ENCODE measurements at places on chromosomes 4 and X. TPM values are rescaled to one million over a fixed set of nuclear protein-coding genes. Genes with fewer than 3 reads are reported as not detected.
A peak's percentile ranks its signal among the peaks of the same experiment; 100 is the strongest.

Gene DGAT2L6
- not detected for polyA plus RNA-seq

Gene L1CAM
- polyA plus RNA-seq = 11.7 TPM

Gene PNMA5
- not detected for polyA plus RNA-seq

Gene GABRG1
- 0.01 TPM for polyA plus RNA-seq

Gene ATP10D
- polyA plus RNA-seq = 17.1 TPM

Gene SHOX
- polyA plus RNA-seq = 1.4 TPM

DNA sequence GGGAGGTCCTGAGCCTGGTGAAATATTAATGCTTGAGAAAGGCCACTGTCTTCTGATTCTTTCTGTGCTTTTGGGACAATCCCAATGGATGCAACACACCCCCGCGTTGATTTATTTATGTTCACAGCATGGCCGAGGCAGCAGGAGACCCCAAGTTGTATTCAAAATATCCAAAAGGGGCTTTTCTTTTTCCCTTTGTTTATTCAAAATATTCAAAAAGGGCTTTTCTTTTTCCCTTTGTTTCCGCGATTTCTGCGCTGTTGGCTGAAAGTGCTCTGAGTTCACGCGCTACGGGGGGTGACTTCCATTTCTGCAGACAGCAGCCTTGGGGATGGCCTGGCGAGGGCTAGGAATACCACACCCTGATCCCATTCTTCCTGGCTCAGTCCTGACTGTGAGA lies 59.5 kb upstream of the PPP2R3B start:
- no peak for DNase-seq

Gene DDIT4L
- 10.6 TPM for polyA plus RNA-seq

Gene TLL1
- polyA plus RNA-seq = not detected

Gene GPC3
- polyA plus RNA-seq = 737 TPM

Gene ADRA2C
- polyA plus RNA-seq = 2.0 TPM

DNA sequence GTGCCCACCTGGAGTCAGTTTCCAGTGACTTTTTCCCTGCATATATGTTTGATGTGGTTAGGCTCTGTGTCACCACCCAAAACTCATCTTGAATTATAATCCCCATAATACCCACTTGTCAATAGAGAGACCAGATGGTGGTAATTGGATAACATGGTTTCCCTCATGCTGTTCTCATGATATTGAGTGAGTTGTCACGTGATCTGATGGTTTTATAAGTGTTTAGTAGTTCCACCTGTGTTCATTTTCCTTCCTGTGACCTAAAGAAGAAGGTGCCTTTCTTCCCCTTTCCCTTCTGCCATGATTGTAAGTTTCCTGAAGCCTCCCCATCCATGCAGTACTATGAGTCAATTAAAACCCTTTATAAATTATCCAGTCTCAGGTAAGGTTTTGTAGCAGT lies 740.9 kb downstream of the ARAP2 start:
- no peak for DNase-seq

- DNase-seq = no peak
Measured at GRCh38 chrX:40157228-40158035, 59.7 kb upstream of the BCOR start.

GRCh38 chr4:126957556-126957955 lies 675.2 kb upstream of the INTU start:
- DNase-seq = no peak

Gene AR
- 6.9 TPM for polyA plus RNA-seq

DNA sequence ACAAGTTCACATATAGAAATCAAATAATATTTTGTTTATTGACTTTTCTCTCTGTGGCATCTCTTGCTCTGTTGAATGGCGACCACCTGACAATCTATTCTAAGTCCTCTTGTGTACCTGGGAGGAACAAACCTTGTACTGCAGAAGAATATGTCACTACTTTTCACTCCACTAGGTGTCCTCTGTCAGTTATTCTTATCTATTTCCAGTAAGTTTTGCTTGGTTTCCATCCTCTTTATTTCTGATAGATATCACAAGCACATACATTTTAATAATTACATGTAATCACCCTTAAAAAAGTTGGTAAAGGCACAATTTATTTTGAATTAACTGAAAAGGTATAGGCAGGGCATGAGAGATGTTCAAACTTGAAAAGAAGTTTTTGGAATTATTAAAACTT lies 238.4 kb downstream of the SNCA start:
- no peak for DNase-seq

DNA sequence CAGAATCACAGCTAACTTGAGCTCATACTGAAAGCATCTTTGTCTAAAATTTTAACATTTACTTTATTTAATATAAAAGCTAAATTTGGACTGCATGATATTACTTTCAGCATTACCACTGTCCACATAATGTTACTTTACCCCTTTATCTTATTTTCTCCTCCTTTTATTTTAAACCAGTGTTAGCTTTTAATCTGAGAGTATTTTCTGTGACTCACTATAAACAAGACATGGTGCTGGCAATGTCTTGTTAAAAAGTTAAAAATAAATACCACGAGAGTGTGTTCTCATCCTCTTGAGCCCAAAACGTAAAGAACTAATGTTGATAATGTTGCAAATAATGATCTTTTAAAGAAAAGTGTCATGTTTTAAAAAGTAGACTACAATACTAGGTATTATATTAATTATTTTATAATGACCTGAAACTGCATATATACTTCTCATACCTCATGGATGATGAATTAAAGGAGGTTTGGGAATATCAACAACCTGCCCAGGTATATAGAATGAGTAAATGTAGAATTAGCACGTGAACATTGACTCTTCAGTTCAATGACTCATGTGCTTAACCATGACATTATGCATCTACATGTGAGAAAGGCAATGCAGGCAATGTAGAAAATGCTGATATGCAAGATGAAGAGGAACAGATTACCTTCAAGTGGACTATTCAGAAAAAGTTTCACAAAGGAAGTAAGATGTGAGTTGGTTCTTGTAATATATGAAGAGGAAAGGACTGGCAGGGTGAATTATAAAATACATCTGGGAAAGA lies 454.1 kb upstream of the ADGRL3 start:
- no peak for DNase-seq

Gene MTTP
- polyA plus RNA-seq = 1.1 TPM

Gene FOXR2
- polyA plus RNA-seq = not detected

DNA sequence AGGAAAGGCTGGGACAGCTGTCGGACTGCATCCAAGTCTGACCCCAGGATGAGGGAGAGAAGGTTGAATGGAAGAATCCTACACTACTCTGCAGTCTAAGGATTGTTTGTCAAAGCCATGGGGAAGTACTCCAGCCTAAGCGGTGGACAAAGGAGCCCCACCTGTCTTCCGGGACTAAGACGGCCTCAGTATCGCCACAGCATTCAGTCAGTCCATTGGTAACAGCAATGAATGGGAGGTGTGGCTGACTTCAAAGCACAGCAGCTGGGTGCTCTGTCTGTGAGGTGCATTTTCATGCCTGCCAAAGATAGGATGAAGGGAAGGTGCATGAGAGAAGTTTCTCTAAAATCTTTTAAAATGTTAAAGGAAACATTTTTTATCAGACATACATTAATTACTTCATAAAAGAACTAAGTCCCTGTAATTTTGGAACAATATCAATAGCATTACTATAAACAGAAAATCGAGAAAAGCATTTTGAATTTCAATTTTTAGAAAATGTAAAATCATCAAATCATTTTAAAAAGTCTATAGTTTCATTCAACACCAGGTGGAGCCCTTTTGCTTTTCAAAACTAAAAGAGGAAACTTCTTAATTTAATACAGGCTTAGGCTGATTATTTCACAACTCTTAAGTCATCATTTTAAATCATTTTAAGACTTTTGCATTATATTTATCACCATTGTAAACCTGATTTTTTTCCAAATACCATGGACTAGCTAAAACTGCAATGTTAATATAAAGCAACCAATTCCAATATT lies 27.6 kb upstream of the INTU start:
- peak; percentile 15 for DNase-seq

DNA sequence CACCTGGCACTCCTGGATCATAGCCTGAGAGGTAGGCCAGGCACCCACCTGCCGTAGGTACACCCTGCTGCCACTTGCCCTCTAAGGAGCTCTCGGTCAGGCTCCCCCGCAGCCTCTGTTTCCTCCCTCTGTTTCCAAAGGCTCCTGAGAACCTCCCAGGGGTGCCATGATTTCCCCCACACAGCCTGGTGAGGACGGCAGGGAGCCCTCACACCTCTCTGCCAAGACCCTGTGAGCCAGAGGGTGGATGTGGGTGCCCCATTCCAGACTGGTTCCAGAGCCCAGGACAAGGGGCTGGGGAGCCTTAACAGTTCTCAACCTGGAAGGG lies 1.6 kb upstream of the ABLIM2 start:
- DNase-seq = no peak

Gene CSAG1
- polyA plus RNA-seq = not detected

DNA sequence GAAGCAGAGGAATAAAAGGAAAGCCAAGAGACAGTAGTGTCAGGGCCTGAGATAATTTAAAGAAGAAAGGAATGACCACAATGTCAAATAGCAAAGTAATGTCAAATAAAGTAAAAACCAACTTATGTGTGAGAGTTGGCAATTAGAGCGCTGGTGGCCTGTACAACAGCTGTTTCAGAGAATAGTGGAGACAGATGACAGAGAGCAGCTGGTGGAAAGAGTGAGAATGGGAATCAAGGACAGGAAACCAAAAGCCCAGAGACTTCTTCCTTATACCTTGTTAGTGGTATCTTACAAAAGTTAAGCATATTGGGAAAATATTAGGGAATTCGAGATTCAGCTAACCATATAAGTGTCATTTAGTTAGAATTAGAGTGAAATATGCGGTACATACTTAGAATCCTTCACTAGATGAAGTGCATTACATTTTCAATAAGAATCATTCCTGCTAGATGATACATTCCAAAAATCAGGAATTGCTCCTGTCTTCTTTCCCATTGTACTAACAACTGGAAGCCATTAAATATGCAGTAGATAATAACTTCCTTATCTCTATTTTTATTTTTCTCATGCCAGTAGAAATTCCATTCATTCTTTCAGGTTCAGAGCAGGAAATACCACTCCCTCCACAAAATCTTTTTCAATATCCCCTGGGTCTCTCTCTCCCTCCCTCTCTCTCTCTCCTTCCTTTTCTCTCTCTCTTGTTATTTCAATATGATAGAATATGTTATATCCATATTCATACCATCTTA lies 525.4 kb downstream of the CENPC start:
- DNase-seq = peak; percentile 11

DNA sequence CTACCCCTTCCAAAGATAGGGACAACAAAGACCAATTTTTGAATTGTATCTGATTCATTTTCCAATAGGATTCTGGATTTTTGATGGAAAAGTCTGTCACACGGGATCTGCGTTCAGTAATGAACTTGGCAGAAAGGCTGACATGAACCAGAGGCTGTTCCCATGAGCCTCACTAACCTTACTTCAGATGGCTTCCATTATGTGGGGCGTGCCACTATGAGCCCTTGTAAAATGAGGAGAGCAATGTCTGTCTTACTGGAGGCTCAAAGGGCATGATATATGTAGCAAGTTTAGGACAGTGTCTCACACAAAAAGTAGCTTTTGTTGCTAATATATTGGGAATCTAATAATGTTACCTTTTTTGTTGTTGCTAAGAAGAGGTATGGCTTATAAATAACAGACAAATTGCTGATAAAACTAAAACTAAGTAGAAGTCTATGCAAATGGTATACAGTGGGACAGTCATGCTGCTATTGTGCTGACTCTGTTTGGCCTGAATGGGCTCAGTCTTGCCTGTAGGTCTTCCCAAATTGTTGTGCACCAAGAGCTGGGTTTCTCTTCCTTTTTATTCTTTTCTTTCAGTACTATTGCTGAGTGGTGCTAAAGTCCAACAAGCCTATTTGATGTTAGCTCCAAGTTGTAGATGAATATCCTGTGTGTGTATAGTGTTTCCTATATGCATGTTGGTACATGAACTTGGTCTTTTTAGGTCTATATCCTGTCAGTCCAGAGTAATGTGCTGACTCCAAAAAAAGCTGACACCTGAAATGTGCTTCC lies 132.1 kb downstream of the SPRY1 start:
- DNase-seq = no peak

GRCh38 chr4:166987026-166987425 lies 247.3 kb downstream of the SPOCK3 start:
- DNase-seq = no peak

GRCh38 chr4:6961496-6962210 lies 52.0 kb downstream of the TBC1D14 start:
- DNase-seq = no peak

DNA sequence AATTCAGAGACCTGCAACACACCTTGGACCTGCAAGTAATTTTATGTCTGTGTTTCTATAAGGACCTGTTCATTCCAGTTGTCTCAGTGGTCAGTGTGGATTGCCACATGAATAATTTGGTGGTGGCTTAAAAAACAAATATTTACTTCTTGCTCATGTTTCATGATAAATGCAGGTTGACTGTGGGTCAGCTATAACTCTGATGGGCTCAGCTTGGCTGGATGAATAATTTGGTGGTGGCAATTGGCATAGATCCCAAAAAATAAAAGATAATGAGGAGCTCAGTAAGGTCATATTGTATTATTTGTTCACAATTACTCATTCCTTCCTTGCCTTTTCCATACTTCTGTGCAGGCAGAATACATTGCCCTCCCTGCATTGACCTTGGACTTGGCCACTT lies 18.9 kb upstream of the SCRG1 start:
- no peak for DNase-seq

DNA sequence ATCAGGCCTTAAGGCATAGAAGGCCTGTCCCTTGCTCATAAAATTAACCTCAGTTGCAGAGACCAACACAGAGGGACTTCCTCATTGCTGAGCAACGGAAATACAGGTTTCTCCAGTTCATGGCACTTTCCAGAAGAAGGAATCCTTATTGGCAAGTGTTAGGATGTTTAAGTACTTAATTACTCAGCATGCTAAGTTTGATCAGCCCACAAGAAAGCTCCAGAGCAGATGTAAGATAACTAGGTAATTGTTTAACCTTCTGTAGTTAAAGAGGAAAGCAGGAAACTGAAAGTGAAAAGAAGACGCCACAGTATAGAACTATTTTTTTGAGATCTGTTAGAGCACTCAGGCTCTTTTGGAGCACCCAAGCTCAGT lies 33.5 kb downstream of the SMS start:
- no peak for DNase-seq

DNA sequence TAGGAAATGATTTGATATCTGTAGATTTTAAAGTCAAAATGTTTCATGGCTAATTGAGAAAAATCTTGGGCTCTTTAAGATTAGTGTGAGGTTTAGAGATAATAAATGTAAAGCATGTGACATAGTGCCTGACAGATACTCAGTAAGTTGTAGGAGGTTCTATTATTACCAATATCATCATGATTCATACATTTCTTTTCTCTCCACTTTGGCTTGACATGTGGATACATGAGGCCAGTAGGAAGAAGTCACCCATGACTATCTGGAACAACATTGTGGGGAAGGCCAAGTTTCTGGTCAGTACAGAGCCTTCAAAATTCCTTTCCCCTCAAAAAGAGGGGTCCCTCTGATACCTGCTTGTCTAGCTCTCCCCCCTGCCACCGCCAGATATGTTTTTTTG lies 91.2 kb upstream of the SORBS2 start:
- no peak for DNase-seq

- peak; percentile 58 for DNase-seq
Measured at GRCh38 chr4:155809835-155810234, 51.0 kb downstream of the GUCY1B1 start.

All from muscle of arm (tissue), 14 donors.